ENCODE measurements at places on chromosomes 4 and X.

DNA sequence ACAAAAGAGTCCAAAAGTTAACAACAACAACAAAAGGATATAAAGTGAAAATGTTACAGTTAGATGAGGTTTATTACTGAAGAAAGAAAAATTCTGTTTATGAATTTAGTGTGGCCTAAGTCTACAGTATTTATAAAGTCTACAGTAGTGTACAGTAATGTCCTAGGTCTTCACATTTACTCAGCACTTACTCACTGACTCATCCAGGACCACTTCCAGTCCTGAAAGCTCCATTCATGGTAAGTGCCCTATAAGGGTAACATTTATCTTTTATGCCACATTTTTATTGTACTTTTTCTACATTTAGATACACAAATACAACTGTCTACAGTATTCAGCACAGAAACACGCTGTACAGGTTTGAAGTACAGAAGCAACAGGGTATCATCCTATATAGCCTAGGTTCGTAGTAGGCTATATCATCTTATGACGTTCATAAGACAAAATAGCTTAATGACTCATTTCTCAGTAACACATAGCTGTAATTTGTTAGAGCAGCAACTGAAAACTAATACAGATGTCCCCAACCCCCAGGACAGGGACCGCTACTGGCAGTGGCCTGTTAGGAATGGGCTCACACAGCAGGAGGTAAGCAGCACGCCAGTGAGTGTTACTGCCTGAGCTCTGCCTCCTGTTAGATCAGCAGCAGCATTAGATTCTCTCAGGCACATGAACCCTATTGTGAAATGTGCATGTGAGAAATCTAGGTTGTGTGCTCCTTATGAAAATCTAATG, 61.3 kb downstream of the CENPC start:
- peak; percentile 2 for DNase-seq

DNA sequence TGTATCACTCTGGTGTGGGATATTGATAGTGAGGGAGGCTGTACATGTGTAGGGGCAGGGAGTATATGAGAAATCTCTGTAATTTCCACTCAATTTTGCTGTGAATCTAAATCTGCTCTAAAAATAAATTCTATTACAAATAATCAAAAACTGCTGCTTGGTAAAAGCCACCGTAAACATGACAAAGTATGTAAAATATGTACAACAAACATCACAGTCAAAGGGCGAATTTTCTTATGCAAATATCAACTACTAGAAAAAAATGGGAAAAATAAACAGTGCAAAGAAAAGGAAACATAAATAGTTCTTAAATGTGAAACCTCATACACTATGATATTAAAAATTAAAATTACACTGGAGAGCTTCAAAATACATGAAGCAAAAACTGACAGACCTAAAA, 105.1 kb upstream of the DCLK2 start:
- no peak for DNase-seq

GRCh38 chrX:11787564-11787963, 29.5 kb downstream of the MSL3 start:
- DNase-seq, result peak; percentile 16

DNA sequence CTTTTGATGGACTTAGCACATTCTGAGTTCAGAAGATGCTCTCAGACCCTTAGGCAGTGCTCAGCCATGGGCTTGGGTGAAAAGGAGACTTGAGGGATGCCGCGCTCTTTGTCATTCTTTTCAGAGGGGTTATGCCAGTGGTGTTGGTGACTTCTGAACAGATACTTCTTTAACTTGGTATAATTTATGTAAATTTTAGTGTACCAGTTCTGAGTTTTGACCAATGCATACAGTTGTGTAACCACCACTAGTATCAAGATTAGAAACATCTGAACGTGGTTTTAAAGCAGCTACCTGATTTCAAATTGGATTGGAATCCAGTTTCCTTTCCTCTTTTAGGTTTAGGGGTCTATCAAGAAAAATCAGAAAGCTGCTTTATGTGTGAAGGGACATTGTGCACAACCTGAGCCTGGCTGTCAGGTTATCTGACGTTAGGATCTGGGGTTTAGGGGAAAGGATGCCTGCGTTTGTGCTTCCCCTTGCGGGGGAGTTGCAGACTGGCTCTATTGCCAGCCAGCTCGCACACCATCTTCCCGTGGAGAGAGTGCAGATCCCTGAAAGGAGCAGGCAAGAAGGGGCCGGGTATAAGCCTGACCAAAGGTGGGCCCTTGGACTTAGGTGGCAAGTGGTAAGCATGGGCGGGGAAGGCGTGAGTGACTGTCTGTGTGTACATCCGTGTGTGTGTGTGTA, 19.0 kb downstream of the SMS start:
- no peak for DNase-seq

GRCh38 chr4:142777045-142777743, 68.9 kb downstream of the INPP4B start:
- no peak for DNase-seq

GRCh38 chr4:163672751-163673150, 178.3 kb downstream of the TMA16 start:
- no peak for DNase-seq

Measured in A172 (cell line).